ENCODE measurements at places on chromosomes 13 and 19.

GRCh38 chr13:51681037-51681678 lies 96.9 kb downstream of the WDFY2 start:
- DNase-seq = no peak

GRCh38 chr13:21938636-21939035 lies 267.8 kb downstream of the FGF9 start:
- no peak for DNase-seq

GRCh38 chr13:20988033-20988908 lies 73.1 kb downstream of the LATS2 start:
- DNase-seq = no peak

DNA sequence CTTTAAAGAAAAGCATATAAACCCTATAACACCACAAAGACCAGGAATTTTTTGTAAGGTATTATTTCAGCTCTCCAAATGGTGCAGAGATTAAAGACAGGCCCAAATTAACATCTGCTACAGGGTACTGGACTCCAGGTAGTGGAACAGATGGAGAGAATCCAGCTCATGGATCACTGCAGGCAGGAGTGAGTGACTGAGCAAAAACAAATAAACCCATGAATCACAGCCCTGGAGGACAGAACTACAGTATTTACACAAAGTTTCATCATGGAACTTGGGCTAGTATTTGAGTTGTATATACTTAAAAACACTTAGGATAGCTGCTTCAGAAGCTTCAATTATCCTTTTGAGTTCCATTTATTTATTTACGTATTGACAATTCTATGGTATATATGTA lies 132.8 kb upstream of the SPRY2 start:
- no peak for DNase-seq

GRCh38 chr19:13441810-13442512 lies 64.3 kb downstream of the CACNA1A start:
- peak; percentile 47 for DNase-seq

DNA sequence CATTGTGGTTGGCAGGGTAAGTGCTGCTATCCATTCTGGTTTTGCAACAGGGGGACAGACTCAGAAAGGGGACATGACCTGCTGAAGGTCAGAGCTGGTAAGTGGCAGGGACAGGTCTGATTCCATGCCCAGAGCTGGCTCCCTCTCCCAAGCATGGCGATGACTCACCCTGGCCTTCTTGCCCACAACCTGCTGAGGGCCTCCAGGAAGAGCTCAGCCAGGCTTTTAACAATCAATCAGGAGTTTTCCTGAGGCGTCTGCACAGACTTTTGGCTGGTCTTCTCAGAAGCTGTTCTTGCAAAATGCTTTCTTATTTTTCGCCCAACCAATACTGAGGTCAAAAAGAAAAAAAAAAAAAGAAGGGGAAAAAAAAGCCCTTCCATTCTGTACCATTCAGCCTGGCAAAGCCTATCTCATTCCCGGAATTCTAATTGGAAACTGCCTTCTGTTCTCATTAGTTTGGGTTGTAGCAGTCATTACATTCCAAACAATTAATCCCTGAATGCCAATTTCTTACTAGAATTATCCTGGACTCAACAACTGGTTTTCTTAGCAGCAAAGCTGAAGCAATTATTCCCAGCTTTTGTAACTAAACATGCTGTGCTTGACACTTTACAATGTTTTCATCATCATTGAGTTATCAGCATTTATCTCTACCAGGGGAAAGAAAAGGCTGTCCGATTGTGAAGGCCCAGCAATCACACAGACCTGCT lies 17.7 kb downstream of the SIAH3 start:
- no peak for DNase-seq

GRCh38 chr19:58573658-58574164 lies 576 bp upstream of the MZF1 start:
- no peak for DNase-seq

DNA sequence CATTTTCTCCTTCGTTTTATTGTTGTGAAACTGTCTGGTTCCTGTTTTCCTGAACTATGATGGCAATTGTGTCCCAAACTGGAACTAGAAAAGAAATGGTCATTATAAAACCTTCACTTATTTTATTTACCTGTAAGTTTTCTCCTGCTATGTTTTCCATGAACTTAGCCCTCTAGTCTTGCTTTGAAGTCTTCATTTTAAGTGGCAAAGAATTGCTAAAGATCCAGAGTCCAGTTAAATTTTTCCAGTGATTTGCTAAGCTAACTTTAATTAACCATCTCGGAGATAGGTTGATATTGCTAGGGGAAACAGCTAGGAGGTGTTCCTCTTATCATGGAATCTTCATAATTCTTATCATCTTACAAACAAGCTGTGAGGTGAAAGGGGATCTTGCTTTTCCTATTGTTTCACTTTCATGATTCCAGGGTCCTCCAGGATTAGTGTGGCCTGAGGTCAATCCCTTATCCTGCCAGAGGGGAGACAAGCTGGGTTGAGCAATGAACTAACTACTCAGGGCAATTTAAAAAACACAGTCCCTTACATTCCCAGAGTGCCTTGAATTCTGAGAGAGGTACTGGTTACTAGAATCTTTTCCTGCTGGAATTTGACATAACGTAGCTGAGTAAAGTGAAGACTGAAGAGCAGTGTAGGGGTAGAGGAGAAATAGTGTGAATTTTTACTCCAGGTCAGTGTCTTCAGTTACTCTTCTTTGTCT lies 112.5 kb downstream of the ESD start:
- DNase-seq = no peak

DNA sequence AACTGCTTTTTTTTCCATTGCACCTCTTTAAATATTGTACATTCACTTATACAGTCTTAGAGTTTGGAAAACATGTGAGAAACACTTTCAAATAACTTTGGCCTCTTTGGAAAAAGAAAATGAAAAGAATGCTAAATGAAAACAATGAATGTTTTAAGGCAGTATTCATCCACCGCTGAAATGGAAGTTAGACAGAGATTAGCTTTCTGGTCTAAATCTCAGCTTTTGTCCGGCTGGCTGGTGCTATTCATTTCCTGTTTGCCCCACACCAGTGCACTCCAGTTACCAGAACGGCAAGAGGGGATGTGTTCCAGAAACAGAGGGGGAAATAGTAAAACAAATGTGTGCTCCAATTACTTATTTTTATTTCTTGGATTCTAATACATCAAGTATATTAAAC lies 1201.3 kb downstream of the EFNB2 start:
- DNase-seq = no peak

DNA sequence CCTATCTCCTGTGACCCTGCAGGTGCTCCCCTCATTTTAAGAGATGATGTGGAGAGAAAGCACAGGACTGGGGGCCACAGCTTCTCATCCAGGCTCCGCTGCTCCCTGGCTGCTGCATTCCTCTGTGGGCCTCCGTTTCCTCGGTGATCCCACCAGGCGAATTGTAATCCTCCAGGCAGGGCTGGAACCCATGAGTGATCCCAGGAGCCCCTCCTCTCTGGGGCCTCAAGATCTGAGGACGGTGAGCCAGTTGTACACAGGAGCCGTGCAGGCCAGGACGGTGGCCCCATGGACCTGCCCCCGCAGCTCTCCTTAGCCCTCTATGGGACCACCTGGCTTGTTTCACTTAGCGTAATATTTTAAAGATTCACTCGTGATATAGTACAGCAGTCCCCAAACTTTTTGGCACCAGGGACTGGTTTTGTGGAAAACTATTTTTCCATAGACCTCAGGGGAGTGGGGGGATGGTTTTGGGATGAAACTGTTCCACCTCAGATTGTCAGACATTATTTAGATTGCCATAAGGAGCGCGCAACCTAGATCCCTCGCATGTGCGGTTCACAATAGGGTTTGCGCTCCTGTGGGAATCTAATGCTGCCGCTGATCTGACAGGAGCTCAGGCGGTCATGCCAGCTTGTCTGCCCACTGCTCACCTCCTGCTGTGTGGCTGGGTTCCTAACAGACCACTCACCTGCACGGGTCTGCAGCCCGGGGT lies 5.6 kb downstream of the FFAR3 start:
- DNase-seq = no peak

- DNase-seq = no peak
These were observed 71.9 kb downstream of the TRPC4 start for GRCh38 chr13:37797631-37798030.

DNA sequence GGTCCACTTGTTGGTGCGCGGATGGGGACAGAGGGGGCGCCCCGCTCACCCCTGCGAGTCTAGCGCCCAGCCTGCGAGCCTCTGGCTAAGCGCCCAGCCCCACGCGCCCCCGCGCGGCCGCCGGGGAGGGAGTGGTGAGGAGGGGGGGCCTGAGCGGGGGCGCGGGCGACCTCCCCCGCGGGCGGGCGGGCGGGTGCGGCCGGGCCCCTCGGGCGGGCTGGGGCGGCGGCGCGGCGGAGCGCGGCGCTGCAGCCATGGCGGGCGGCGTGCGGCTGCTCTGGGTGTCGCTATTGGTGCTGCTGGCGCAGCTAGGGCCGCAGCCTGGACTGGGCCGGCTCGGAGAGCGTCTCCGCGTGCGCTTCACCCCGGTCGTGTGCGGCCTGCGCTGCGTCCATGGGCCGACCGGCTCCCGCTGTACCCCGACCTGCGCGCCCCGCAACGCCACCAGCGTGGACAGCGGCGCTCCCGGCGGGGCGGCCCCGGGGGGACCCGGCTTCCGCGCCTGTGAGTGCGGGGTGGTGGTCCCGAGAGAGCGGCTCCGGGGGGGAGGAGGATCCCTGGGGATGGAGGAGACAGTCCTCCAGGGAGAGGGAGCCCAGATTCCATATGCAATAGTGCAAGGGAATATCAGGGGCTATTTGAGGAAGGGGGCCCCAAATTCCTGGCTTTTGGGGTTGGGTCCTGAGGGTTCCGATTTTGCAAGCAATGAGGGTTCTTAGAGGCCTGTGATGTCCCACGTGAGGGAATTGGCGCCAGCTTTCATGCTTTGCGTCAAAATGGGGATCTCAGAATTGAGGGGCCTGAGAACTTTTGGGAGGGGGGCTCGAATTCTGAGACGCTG lies at the start of gene LTBP4:
Gene LTBP4 (plus strand): TSS at position 236 of the 841 bp plus-strand sequence. CDS start 19 bp downstream, at position 255.
- peak; percentile 37 for DNase-seq

DNA sequence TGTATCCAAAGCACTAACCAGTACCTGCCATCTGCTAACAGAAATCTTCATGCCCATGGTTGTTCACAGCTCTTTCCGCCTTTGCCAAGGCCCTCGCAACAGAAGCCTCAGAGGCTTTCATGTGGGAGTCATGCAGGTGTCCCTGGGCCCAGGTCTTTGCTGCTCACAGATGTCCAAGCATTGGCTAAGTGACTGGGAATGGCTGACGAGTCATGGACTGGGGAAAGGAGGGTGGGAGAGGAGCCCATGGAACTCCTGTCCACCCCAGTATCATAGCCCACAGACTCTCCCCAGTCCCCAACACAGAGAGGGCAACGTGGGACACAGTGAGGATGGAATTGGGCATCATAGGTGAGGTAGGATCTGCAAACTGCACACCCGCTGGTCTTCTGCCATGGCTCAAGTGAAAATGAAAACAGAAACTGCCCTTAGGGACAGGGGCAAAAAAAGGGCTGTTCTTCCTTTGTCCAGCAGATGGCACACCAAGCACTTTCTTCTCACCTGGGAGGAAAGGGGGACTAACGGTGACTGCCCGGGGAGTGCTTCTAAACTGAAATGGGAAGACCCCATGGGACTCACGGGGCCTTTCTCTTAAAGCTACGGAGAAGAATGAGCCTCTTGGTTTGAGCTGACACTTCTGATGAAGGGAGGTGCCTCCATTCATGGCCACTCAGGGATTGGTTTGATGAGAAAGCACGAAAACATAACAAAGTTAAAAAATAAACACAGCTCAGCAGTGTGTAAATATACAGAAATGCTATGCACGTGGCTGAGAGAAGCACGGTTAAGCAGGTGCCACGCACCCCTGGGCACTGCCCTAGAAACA lies 11.1 kb upstream of the DHRS12 start:
- peak; percentile 60 for DNase-seq

Data from T-helper 9 cell (primary cell).